Lung microvascular endothelial cell (primary cell): ENCODE measurements at places on chromosomes 5 and 9.

GRCh38 chr5:115810761-115811160, 5.7 kb downstream of the CDO1 start:
- peak; percentile 5 for DNase-seq

DNA sequence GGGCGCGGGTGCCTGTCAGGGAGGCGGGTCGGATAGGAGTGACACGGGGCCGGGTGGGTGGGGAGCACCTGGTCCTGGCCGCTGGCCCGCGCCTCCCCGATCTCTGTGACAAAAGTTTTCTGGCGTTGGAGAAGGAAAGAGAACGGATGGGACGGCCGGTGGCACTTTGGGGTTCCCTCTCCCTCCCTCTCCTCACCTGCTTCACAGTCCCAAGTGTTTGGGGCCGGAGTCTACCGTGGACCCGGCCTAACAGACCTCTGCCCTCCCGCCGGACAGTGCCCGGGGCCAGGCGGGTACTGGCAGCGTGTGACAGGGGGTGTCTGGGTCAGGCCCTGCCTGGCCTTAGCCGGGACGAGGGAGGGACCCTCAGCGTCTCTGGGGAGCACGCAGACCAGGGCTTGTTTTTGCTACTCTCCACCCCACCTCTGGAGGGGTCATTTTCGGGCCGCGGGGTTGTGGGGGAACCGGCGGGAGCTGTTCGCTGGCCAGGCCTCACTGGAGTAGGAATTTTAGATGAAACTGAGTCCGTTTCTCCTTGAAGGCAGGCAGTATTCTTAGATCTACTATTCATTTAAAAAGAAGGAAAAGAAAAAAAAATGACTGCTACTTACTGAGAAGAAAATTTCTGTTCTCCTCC, 1.7 kb downstream of the PRDM6 start:
- no peak for DNase-seq

- no peak for DNase-seq
Measured at GRCh38 chr9:108094676-108094993, 605.1 kb upstream of the KLF4 start.

DNA sequence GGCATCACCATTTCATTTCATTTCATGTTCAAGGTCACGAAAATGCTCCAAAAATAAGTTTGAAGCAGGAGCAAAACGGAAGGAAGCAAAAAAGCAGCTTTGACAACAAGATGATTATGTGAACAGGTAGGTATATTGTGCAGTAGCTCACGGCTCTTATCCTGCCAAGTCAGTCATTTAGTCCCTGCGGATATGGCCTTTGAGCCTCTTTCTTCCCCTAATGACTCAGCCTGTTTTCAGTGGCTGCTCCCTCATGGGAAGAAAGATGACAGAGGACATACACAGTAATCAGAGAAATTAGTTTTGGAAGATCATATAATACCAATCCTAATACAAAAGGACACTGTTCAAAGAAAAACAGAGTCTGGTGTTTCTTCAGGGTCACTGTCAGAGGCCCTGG, 155.8 kb upstream of the GRAMD2B start:
- peak; percentile 5 for DNase-seq

DNA sequence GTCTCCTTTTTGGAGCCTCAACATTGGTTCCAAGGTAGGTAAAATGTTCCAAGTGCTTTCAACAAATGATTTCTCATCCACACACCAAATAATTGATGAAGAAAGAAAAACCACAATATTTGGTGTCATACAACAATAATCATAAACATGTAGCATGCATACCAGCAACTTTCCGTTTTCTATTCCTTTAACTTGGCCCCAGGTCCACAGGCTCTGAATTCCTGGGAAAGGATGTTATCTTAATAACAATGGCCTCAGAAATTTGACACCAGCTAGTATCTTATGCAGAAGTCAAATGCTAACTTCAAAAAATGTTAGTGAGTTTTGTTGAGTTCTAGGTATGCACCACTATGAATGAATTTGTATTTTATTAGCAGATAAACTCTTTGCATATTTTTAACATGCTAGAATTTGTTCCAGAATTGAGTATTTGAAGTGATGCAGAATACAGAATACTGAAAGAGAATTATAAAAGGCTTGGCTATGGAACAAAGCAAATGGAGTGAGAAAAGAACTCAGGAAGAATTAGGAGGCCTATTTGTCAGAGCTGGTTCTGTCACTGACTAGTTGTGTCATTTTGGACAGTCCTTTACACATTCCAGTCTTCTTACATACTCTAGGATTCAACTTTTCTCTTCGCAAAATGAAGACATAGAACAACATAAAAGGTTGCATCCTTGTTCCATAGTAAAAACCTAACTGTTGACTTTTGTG, 435.3 kb upstream of the TNC start:
- no peak for DNase-seq

- DNase-seq: no peak
Measured at GRCh38 chr5:175088963-175089362, 355.0 kb downstream of the DRD1 start.

GRCh38 chr9:87223392-87224246, 274.0 kb upstream of the DAPK1 start:
- DNase-seq: no peak

GRCh38 chr9:36154331-36154952, 14.7 kb upstream of the CCIN start:
- DNase-seq: peak; percentile 95
